ENCODE measurements at places on chromosomes 6 and 20.

DNA sequence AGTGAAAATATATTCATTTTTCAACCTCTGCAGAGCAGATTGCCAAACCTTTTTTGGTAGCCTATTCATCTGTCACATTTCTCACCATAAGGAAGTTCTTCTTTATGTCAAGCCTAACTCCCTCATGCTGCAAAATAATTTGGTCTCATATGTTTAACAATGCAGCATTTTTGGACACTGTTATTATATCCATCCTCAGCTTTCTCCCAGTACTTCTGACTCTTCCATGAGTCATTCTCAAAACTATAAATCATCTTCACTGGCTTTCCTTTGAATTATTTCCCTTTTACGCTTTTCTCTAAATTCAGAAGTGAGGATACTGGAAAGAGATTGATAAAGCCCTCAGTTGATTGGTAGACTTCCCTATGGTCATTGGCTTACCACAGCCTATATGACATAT is 192.2 kb downstream of the TPBG start:
- no peak for DNase-seq

- DNase-seq = no peak
Measured at GRCh38 chr6:107129370-107129925, 14.1 kb upstream of the BEND3 start.

GRCh38 chr6:167946007-167946406 is 51.5 kb upstream of the KIF25 start:
- DNase-seq = no peak

GRCh38 chr20:64160526-64161355 is 3.5 kb upstream of the MYT1 start:
- DNase-seq = no peak

DNA sequence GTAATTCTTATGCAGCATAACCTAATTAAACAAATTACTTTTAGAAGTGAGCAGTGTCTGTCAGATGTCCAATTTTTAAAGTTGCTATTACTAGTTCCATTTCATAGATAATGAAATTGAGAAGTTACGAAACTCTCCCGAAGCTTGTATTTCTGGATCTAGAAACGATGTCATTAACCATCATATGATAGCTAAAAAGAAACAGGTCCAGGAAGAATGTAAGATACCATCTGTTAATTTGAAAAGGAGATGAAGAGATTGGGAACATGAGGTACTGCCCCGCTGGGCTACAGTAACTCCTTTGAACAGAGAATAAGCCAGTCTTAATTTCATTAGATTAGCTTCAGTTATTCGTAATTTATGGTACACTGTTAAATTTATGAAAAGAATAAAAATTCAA is 47.5 kb upstream of the TMX4 start:
- no peak for DNase-seq

- no peak for DNase-seq
Measured at GRCh38 chr20:49594143-49594930, 26.4 kb upstream of the PTGIS start.

DNA sequence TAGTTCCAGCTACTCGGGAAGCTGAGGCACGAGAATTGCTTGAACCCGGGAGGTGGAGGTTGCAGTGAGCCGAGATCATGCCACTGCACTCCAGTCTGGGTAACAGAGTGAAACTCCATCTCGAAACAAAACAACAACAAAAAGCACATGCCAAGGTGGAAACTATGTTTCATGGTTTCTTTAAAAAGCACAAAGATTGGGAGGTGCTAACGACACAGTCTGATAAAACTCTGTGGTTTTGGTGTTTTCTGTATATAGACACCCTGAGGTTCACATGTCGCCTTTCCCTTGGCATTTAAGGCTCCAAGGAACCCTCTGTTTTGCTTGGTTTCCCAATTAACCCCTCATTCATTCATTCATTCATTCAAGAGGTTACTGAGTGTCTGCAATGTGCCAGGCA is 253.4 kb upstream of the SULF2 start:
- DNase-seq = no peak

DNA sequence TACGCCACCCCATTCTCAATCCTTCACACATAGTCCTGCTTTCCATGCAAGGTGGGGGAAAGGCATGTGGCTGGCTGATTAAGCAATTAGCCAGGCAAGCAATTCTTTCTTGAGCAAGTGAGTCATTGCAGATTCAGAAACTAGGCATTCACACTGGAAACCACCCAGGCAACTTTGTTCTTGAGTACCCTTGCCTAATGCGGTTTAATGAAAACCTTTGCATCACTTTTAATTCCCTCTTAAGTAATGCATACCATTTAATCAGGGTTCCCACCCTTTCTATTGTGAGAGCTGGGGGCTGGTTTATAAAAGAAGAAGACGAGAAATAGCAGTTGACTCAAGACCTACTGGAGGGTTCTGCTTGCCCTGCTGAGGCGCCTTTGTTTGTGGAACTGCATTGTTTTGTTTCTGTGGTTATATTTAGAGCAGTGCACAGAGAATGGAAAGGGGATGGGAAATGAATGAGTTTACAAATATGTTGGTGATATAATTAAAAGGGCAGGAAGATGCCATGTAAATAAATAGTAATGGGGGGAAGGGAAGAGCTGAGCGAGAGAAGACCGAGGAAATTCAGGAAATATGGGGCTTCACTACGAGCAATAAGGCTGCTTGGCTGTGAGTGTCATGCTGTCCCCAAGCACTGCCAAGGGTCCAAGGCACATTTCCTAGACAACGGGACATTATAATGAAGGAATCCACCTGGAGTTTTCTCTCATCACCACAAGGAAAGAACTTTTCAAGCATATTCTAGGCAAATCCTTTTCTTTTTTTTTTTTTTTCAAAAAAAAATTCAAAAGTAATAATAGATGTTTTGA is 48.8 kb upstream of the TSHZ2 start:
- no peak for DNase-seq
